ENCODE measurements at places on chromosomes 5 and 9. TPM values are rescaled to one million over a fixed set of nuclear protein-coding genes. Genes with fewer than 3 reads are reported as not detected.

The SLC6A19 gene
- not detected for total RNA-seq

The AFAP1L1 gene
- total RNA-seq, result 75.3 TPM

The TLE1 gene
- total RNA-seq, result 44.2 TPM

The CAMK4 gene
- total RNA-seq, result 7.5 TPM

The THG1L gene
- total RNA-seq, result 27.4 TPM

The IL33 gene
- 27.4 TPM for total RNA-seq

- no peak for DNase-seq
Measured at GRCh38 chr5:158300256-158300655, 441.3 kb upstream of the CLINT1 start.

DNA sequence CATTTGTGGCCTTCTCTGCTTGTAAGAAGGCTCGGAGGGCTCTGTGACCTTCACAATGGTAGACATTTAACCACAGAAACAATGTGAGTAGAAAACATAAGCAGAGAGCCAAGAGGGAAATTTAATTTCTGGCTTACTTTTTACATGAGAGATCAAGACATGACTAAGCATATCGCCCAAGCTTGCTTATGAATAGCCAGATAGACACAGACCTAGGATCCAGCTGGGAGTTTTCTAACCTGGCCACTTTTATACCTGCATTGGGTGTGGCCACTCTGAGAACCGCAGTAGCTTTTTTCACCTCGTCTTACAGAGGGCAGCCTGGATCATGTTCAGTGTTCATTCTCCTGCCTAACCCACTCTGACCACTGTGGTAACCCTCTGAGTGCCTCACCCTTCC, 244.9 kb upstream of the KCNN2 start:
- DNase-seq, result no peak

DNA sequence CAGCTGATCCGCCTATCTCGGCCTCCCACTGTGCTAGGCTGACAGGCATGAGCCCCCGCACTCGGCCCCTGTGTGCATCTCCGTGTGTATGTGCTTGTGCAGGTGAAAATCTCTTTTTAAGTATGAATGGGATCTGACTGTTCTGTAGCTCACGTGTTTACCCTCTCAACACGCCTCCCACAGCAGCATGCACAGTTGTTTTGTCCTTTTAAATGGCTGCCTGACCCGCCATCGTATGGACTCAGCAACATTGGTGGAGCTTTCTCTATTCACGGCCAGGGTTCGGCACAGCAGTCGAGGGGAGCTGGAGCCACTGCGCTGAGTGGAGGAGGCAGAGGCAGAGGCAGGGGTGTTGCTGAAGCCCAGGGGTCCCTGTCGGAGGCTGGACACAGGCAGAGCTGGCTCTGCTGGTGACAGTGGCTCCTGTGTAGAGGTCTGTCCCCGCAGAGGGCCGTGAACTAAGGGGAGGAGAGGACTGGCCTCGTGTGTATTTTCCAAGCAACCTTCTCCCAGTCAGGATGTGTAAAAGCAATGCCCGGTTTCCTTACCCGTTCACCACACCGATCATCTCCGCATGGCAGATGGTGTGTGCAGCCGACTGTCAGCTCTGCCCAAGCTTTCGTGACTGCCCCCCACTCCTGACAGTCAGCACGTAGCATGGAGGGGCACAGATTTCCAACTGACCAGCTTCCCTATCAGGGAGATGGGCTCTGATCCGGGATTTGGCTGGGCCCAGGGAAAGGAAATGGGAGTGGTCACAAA, 37.3 kb downstream of the MRPL36 start:
- DNase-seq, result no peak

- no peak for DNase-seq
Measured at GRCh38 chr9:138097501-138097991, 220.0 kb downstream of the CACNA1B start.

DNA sequence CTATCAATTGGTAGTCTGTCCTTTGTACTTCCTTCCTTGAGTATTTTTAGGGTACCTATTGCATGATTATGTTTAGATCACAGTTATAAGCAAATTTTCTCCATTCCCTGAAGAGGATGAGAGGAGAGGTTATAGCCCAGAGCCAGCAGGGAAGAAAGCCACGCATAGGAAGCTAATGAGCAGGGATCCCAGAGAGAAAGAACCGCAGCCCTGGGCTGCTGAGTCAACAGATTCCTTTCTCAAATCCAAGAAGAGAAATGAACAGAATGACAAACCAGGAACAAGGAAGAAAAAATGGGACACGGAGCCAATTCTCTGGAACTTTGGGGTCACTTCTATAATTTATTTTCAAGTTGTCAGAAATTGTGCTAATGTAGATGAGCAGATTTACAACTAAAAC, 284.5 kb downstream of the RFX3 start:
- DNase-seq, result peak; percentile 6

DNA sequence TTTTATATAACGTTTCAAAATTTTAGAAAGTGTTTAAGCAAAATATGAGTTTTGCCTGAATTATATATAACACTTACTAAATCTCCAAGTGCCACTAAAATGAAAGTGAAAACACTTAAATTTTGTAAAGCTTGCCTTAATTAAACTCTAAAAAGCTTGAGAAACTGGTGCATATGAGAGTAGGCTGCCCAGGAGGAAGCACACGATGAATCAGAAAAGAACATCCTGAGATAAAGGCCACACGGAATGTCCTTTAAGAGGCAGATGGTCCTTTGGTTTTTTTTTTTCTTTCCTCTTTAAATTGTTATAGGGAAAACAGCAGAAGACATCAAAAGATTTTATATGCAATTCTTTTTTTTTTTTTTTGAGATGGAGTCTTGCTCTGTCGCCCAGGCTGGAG, 60.3 kb downstream of the HABP4 start:
- DNase-seq, result no peak

DNA sequence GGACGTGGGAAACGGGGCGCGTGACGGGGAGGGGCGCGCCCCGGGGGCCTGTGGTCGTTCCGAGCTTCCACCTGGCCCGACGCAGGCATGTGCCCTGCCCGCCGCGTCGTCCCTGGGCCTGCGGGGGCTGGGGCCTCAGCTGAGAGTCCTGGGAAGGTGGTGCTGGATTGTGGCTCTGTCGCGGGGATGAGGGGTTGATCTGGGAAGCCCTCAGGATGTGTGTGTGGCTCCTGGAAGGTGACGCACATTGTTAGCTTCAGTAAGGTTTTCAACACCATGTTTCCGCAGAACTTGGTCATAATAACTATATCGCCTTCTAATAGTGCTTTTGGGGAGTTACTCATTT, 589.1 kb downstream of the MTRR start:
- DNase-seq, result peak; percentile 28

- no peak for DNase-seq
Measured at GRCh38 chr5:146703899-146704298, 174.7 kb downstream of the PPP2R2B start.

- no peak for DNase-seq
Measured at GRCh38 chr9:106451223-106451622, 411.7 kb upstream of the ZNF462 start.

GRCh38 chr9:128771745-128772519, at the start of gene ZER1:
Gene ZER1 (minus strand): TSS chr9:128771927. CDS start chr9:128755565, 16,362 bp downstream.
- DNase-seq, result peak; percentile 96

GRCh38 chr5:109740966-109741365, 51.2 kb downstream of the MAN2A1 start:
- DNase-seq, result peak; percentile 82

Data from muscle of leg (tissue), 16 donors.